ENCODE measurements at places on chromosomes 3 and 15.

GRCh38 chr3:181328346-181328745 is 338.8 kb upstream of the DNAJC19 start:
- no peak for DNase-seq

DNA sequence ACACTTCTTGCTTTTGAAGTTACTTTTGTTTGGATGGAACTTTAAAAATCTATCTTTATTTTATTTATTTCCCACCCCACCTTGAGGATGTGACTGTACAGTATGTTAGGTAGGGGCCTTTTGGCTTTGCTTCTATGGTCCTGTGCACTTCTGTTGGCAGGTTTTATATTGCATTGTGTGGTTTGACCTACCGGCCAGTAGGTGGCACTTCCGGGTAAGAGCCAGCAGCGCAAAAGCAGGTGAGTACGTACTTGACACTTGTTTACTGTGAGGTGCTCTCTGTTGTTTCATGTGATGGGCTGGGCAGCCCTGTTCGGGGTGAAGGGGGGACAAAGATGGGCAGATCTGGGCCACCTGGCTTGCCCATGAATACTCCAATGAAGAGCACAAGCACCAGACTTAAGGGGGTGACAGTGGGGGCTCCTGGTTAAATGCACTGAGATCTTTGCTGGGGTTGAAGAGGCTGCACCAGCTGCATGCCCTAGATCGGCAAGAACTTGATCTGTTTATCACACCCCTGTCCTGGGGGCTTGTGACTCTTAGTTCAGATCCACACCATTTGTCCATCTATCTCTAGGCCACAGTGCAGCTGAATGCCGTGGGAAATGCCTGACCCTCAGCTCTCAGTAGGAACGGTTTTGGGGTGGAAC is 131.6 kb downstream of the NLGN1 start:
- DNase-seq = no peak

- no peak for DNase-seq
These were observed 8.4 kb downstream of the GOLM2 start for GRCh38 chr15:44296625-44297524.

- no peak for DNase-seq
These were observed 258.9 kb upstream of the THBS1 start for GRCh38 chr15:39321977-39322376.

- DNase-seq = no peak
These were observed 4.9 kb upstream of the FAM131A start for GRCh38 chr3:184332370-184333090.

GRCh38 chr3:143119974-143120715 is 574 bp downstream of the CHST2 start:
- DNase-seq = peak; percentile 13
